Stimulated activated CD8-positive, alpha-beta memory T cell treated with anti-CD3 and anti-CD28 coated beads, Interleukin-4, amount 100 ng/mL, for 1 hour (primary cell): ENCODE measurements at places on chromosomes 4 and X.

DNA sequence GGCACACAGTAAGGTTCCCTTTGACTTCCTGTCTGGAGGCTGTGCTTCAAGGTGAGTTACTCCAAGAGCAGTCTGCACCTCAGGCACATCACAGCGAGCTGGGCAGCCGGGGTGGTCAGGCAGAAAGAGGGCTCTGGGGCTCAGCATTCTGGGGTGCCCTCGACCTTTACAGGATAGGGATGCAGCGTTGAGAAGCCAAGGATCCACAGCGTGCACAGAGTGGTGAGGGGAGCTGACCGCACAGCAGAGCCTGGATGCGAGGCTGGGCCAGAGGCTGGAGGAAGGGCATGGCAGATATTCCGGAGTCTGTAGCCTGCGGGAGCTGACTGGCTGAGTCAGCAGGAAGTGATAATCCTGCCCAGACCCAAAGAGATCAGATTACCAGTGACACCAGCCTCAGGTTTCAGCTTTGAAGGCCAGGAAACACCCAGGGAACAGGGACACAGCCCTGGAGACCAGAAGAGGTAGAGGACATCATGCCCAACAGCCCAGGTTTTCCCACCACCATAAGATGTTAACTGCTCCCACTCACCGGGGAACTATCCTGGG is 38.4 kb upstream of the PDLIM3 start:
- DNase-seq, result no peak

GRCh38 chrX:153864101-153864500 is 21.9 kb downstream of the L1CAM start:
- no peak for DNase-seq

GRCh38 chrX:47608130-47608810 is 11.4 kb downstream of the SYN1 start:
- DNase-seq, result no peak

DNA sequence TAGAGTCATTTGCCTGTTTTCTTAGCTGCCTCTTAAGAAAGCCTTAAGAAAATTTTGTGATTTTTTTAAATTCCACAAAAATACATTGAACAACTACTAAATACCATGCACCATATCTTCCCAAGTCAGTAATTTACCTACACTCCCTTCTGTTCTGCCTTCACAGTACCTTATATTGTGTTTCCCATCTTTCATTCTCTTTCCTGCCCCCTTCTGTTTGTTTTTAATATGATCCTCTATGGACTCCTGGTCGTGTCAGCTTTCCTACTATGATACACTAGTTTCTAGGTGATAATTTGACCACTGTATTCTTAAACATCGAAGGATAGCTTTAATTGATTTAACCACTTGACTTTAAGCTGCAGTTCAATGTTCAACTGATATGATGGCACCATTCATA is 297.7 kb upstream of the HAND2 start:
- no peak for DNase-seq

GRCh38 chr4:89708903-89709421 is 128.0 kb downstream of the SNCA start:
- DNase-seq, result no peak

- DNase-seq, result no peak
These were observed 311.2 kb upstream of the GATB start for GRCh38 chr4:152072001-152072485.

DNA sequence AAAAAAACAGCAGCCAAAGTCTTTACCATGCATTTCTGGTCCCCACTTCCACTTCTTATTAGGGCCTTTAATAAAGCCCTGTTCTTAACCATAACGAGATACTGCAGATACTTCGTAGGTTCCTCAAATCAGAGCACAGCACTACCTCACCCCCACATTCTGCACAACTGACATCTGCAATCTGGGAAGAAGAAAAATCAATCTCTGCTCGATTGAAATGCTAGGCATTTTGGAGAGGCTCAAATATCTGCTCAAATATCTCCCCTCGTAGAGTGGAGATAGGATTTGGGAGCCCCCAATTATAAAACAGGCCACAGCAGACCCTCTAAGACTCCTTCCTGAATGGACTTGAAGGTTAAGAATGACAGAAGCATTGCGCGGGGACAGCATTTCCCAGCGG is 40.3 kb upstream of the CENPU start:
- DNase-seq, result no peak

GRCh38 chr4:74772106-74772505 is 22.2 kb downstream of the BTC start:
- DNase-seq, result no peak

GRCh38 chrX:113384628-113385027 is 544.0 kb upstream of the AMOT start:
- no peak for DNase-seq

DNA sequence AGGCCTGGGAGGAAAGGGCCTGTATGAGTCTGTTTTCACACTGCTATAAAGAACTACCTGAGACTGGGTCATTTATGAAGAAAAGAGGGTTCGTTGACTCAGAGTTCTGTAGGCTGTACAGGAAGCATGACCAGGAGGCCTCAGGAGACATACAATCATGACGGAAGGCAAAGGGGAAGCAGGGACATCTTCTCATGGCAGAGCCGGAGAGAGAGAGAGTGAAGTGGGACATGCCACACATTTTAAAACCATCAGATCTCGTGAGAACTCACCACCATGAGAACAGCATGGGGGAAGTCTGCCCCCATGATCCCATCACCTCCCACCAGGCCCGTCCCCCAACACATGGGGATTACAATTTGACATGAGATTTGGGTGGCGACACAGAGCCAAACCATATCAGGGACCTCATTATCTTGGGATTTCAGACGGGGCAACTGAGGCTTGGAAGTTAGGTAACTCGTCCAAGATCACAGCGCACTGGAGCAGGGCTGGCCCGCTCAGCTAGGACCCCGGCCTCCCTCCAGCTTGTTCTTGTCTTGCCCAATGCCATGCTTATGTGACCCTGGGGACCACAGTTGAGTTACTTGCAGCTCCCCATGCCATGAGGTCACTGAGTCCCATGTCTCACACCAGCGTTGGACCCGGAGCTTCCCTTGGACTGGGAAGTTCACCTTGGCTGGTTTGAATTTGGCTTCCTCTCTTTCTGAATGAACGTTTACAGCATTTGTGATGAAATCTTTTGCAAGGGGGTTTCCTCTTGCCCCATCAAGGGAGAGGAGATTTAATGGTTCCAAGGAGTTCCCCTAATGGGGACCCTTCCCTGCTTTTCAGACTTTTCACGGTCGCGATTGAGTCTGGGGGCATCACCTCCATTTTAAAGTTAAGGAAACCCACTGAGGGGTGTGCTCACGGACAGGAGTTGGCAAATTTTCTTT is 18.1 kb downstream of the HTRA3 start:
- no peak for DNase-seq
